Activated CD4-positive, alpha-beta T cell treated with anti-CD3 and anti-CD28 coated beads, Interleukin-2, amount 50 U/mL, for 48 hours (primary cell): ENCODE measurements at places on chromosomes 12 and 14.

DNA sequence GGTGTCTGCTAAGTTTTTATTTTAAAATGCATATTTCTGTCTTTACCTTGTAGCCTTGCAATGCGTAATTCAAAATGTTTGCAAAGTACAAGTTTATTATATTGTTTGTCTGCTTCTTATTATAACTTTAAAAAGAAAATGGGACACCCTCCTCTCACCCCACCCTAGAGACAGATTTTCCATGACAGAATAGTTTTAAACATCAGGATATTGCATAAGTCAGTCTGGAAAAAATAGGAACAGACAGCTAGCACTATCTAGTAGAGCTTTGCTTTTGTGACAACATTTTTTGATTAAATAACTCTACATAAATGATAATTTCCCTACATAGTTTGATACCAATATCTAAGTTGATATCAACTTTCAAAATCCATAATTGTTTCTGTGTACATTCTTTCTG, 71.3 kb downstream of the PDE3A start:
- no peak for DNase-seq

DNA sequence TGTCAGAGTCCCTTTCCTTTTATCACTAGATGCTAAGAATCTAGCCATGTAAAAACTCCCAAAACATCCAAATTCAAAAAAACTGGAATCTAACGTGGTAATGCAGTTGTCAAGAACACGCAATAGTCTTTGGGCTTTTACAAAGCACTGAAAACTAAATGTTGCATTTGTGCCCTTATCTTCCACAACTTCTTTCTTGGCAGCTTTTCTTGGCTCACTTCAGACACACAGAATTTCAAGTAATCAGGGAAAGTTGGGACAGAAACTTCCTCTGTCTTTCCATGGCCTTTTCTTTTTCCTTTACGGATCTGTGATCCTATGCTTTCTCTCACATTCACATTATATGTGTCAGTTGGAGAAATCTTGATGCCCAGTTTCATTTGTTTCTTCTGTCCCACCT, 136.0 kb downstream of the CRADD start:
- no peak for DNase-seq

DNA sequence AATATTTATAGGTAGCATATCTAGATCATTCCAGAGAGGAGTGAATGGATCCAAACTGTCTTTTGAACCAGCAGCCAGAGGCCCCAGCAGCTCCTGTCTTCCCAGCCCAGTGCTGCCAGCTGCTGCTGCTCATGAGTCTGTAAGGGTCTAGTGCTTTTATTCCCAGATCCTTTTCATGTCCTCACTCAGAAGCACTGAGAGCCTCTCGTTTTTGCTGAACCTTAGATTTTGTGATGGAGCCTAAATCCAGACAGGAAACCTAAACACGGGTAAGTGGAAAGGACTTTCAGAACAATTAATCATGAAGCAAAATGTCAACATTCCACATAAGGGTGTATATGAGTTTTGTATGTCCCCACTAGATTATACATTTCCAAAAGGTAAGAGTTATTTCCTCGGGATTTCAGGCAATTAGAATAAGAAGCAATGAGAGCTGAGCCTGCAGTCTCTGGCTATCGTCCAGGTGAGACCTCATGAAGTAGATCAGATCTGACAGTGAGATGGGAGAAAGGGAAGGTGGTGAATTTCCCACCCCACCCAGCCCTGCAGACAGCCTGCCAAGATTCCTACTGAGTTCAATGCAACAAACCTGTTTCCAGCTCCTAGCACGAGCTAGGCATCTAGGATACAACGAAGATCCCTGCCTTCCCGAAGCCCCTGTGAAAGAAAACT, 84.4 kb downstream of the NINJ2 start:
- no peak for DNase-seq

GRCh38 chr12:108839890-108840230, 17.5 kb downstream of the SSH1 start:
- DNase-seq: no peak

DNA sequence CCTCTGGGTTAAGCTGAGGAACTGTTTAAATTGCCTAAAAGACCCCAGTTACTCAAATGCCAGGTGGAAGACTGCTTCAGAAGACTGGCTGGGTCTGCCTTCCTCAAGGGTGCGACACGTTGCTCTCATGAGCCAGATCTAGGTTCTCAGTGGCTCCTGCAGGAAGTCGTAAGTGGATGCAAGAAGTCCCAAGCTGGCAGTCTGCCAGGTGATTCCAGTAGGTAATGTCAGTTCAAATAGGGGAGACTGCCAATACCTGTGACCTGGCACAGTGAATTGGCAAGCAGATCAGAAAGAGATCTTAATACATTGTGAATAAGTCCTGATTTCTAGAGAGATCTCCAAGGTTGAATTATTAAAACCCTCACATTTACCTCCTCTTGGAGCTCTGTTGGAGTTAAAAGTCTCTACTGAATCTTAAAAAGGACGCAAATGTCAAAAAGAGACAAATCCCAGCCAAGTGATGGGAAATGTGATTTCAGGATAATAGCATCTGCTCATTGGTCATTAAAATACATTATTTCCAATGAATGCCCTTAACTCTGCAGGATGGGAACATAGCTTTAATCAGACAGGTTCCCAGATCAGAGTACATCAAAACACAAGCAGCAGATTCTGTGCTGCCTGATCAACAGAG, 98.8 kb upstream of the FRMD6 start:
- no peak for DNase-seq

GRCh38 chr14:45970621-45971020, 681.0 kb downstream of the RPL10L start:
- DNase-seq: no peak

DNA sequence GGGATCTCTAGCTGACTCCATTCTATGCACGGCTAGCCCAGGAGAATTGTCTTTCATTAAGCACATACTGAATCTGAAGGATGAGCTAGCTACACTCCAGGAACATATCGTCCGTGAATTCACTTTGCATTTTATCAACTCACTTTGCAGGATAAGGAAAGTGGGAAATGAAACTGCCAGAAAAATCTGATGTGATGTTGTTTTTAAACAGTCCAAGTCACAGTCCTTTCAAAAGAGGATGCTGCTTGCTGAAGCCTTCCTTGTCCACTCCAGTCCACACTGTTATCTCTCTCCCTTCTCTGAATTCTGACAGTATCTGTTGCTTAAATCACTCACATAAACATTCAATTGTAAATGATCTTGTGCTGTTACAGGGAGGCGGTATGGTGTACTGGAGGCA, 12.7 kb upstream of the TMCC3 start:
- DNase-seq: no peak

DNA sequence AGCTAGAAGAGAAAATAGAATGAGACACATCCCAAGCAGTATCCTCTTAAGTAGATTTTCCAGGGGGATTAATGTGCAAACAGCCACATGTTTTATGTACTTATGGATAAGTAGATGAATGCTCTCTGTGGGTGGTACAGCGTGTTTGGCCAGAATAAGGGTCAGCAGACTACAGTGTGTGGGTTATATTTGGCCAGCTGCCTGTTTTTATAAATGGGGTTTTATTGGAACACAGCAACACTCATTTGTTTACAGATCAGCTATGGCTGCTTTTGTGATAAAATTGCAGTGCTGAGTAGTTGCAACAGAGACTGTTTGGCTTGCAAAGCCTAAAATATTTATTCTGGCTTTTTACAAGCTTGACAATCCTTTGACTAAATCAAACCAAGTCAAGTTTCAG, 780.2 kb upstream of the SEL1L start:
- DNase-seq: no peak

- peak; percentile 51 for DNase-seq
These were observed 464.0 kb downstream of the RAD51B start for GRCh38 chr14:68283378-68284123.

- DNase-seq: peak; percentile 64
These were observed 101.8 kb downstream of the SCARB1 start for GRCh38 chr12:124761871-124762270.

DNA sequence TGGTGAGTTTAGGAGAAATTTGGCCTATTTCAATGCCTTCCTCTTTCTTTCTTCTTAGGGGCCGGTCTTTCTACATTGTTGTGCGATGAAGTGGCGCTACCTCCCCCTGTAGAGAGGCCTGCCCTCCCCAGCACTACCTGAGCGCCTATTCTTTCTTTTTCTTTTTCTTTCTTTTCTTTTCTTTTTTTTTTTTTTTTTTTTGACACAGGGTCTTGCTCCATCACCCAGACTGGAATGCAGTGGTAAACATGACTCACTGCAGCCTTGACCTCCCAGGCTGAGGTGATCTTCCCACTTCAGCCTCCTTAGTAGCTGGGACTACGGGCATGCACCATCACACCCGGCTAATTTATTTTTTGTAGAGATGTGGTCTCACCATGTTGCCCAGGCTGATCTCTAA, 136.1 kb upstream of the MAX start:
- DNase-seq: no peak

DNA sequence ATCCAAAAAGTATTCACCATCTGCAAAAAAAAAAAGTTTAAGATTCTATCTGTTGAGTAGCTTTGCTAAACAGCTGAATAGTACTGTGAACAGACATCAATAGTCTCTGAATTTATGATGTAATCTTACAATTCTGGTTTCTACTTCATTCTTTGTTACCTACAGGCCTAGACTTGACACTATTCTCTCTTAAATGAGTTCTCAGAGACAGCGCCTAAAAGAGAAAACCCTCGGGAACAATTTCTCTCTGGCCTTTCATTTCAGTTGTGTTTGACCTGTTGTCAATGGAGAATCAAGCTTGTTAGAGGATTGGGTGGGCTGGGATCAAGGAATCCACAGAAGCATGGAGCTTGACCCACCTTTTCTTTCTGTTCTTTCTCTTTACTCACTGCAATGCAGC, 5.9 kb upstream of the TWF1 start:
- DNase-seq: no peak

GRCh38 chr12:110370732-110371231, 32.7 kb downstream of the ANAPC7 start:
- no peak for DNase-seq

GRCh38 chr12:82877963-82878362, 191.3 kb downstream of the TMTC2 start:
- DNase-seq: no peak

- no peak for DNase-seq
These were observed 207.9 kb upstream of the BCL2L14 start for GRCh38 chr12:11862798-11863197.

DNA sequence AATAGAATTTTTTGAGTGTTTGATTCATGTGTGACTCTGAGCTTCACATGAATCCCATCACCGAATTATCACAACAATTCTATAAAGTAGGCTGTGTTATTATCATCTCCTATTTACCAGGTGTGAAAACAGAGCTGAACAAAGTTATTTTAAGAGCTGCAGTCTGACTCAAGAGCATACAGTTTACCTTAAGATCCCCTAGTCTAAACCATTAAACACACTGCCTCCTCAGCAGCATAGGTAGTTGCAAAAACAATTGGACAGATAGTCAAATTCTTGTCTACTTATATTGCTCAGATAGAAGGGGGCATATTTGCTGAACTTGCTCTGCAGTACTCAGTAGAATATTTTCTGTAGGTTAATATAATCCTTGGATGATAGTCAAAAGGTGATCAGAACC, 219.8 kb upstream of the ATP2B1 start:
- no peak for DNase-seq
